ENCODE measurements at places on chromosomes 2 and 18.

GRCh38 chr2:156339110-156339847, 6.8 kb upstream of the NR4A2 start:
- no peak for DNase-seq

DNA sequence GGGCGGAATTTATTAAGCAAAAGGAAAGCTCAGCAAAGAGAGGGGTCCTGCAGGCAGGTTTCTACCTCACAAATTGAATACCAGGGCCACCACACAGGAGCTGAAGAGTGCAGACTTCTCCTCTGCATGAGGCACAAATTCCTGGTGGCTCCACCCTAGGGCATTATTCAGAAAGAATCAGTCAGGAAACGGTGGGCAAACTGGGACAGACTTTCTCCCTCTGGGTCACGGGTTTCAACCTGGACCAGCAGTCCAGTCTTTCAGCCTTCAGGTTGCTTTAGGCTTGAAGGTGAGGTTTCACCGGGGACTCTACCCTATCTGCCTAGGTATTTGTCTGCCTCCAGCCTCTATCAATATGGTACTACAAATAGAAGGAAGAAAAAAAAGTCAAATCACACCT, 41.8 kb downstream of the ACSL3 start:
- no peak for DNase-seq

DNA sequence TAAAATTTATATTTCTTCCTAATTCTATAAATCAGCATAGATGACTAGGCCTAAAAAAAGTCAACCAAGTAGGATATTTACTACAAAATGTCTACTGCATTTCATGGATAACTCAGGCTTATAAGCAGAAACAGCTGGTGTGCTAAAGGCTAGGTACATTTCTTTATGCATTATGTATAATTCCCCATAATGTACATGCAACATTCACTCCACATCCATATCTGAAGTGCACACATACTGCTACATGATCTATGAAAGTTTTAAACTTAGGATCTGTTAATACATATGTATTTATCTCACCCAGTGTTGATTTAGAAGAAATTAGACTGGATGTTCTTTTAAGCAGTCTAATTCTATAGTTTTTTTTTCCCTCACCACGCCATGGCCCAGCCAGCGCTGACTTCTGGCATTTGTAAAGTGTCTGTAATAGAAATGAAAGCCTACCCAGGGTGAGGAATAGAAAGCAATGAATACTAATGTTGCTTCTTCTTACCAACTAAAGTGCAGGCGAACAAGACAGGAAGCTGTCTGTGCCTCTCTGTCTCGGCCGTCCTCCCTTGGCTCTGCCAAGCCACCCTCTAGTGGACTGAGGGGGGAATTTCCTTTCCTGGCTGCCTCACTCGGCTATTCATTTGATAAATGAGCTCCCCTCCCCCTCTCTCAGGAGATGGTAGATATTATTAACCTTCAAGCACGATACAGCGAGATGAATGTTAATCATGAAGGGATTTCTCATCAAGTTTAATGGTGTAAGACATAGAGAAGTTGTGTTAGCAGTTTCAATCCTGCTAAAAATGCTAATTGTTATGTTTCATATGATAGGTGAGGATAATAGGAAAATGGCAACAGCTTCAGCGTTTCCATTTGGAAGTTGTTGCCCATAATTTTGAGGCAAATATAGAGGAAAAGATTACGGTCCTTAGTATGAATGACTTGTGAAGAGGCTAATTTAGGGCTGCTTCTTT, 384.5 kb downstream of the MTX2 start:
- DNase-seq: peak; percentile 26

DNA sequence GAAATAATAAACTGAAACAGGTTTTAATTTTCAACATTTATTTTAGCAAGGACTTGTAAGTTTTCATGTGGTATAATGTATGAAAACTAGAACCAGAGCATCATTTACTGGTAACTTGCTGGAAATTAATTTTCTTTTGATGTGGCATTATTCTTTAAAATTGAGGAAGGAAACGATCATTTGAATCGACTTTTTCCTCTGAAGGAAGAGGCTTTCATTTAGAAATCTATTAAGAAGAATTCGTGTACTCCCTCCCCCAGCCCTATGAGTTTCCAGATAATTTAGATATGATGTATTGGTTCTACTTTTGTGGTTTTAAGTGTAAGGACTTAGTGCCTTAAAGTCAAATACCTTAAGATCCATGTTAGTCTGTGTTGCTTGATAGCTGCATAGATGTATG, 2.5 kb downstream of the BABAM2 start:
- no peak for DNase-seq

- no peak for DNase-seq
Observed at GRCh38 chr18:46660957-46661749, 4.1 kb upstream of the LOXHD1 start.

DNA sequence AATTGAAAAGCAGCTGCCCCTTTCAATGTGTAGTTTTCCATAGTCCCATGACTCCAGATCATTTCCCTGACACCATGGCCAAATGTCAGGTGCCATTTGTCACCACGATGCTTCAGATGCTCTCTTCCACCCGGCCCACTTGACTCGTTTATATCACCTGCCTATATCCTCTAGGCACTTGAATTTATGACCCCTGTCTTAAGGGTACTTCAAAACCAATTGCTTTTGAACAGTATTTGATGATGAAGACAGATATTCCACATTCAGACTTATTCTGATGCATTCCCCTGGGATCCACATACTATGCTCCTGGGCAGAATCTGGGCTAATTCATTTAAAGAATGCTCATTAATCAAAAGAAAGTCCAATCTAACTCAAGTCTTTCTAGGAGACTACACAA, 16.9 kb upstream of the RHBDD1 start:
- DNase-seq: no peak

DNA sequence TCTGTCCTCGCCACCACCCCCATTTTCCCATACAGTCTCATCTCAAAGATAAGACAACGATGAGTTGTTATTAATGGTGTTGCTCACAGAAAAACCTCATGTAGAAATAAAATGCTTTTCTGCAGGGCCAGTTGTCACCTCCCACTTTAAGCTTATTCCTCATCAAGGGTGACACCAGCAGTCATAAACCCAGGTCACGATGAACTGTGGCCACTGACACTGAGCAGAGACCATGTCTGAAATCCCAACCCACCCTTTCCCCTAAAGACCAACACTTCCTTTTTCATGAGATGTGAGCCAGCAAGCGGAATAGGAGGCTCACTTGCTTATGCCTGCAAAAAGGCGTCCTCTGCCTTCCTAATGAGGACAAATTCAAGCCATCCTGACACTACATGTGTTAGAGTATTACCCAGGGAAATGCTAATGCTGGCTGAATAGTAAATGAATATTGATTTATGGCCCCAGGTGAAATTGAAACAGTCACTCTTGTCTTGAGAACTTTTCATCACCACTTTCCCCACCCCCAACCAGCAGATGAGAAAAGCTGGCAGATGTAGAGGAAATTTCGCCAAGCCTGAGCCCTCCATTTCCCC, 228.4 kb downstream of the MGAT5 start:
- DNase-seq: no peak

- DNase-seq: no peak
Observed at GRCh38 chr18:79765491-79766245, 32.1 kb upstream of the KCNG2 start.

GRCh38 chr18:45384137-45384961, 230.9 kb upstream of the SLC14A2 start:
- DNase-seq: peak; percentile 25

GRCh38 chr2:239803766-239804115, 221.4 kb downstream of the NDUFA10 start:
- no peak for DNase-seq

Measured in activated naive CD4-positive, alpha-beta T cell treated with anti-CD3 and anti-CD28 coated beads, Interleukin-2, amount 50 U/mL, for 16 hours (primary cell).